Cortex of kidney (tissue), 1 donor: ENCODE measurements at places on chromosomes 11 and 22.

DNA sequence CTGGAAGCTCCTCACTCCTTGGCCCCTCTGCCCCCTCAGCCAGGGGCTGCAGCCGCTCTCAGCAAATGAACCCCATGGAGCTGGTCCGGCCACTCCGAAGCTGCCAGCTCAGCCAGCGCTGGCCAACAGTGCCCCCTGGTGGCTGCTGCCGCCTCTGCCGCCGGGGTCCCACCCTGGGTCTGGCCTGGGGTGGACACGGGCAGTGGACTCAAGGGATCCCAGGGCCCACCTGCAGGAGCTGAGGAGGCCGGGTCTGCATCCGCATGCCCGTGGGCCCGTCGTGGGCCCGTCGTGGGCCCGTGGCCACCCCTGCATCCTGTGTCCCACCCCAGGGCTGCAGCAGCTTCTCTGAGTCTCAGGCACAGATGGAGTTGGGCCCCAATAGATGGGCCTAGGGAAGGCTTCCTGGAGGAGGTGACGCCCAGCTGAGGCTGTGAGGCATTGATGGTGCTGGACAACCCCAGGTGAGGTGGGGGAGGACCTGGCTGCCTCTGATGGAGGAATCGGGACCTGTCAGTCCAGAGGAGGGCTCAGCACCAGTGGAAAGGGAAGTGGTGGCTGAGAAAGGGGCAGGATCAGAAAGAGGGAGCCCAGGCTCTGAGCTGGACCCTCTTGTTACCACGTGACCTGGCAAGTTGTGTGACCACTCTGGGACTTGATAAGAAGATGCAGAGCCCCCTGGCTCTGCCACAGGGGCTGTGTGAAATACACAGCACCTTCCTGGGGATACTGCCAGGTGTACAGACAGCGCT lies 522.3 kb downstream of the BRD1 start:
- DNase-seq: no peak

DNA sequence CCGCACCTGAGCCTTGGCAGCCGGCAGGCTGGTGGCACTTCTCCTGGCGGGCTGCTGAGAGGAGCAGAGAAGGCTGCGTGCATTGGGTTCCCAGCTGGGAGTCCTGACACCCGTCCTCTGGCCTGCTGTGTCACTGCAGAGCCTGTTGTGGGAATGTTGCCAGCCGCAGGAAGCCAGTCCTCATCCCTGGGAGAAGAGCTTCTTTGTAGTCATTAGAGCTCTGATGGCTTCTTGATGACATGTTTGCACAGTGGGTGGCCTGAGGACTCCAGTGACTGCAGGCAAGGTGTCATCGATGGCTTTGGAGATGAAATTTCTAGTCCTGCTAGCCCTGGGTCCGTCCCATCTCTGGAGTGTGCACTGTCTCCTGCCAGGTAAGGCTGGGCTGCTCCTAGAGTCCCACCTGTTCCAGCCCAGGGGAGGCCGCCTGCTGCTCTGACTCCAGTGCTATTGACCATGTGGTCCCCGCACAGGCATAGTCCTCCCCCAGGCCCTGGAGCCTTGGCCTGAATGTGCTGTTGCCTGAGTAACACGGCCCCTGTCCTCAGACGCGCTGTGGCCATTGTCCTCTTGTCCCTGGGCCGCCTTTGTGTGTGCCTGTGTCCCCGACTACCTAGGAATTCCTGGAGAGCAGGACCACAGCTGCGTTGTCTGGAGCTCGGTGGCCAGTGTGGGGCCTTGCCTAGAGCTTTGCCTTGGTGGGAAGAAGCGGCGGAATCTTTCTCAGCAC lies 129.2 kb downstream of the CACNA1I start:
- DNase-seq: no peak

DNA sequence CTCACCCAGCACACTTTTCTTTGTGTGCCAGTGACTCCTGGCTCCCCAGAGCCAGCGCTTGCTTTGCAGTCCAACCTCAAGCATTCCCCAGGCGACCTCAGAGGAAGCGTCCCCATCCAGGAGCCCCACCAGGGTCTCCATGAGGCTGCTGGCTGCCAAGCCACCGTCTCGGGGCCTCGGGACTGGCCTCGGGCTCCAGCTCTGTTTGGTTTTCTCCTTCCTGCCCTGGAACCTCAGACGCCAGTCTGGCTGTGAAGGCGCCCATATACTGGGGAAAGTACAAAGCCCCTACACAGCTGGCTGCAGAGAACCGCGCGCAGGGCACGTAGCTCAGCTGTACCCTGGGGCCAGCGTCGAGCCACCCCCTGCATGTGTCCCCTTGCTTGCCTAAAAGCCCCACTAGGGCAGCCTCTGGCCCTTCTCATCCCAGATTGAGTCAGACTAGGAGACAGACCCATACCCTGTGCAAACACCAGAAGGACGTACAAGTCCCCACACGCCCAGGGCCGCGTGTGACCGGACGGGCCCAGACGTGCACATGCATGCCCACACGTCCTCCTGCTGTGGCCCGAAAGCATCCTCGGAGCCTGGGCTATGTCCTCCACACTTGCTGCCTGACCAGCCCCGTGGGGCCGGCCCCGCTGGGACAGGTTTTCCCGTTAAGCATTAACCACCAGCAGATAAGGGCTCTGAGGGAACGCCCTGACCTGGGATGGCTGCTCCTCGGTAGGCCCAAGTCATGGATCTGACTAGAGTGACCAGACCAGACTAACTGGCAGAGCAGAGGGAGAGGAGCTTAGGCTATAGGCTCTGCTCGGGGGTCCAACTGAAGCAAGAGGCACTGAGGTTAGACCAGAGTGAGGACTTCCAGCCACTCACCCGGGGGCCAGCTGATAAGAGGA lies 4.2 kb upstream of the SYT8 start:
- no peak for DNase-seq

DNA sequence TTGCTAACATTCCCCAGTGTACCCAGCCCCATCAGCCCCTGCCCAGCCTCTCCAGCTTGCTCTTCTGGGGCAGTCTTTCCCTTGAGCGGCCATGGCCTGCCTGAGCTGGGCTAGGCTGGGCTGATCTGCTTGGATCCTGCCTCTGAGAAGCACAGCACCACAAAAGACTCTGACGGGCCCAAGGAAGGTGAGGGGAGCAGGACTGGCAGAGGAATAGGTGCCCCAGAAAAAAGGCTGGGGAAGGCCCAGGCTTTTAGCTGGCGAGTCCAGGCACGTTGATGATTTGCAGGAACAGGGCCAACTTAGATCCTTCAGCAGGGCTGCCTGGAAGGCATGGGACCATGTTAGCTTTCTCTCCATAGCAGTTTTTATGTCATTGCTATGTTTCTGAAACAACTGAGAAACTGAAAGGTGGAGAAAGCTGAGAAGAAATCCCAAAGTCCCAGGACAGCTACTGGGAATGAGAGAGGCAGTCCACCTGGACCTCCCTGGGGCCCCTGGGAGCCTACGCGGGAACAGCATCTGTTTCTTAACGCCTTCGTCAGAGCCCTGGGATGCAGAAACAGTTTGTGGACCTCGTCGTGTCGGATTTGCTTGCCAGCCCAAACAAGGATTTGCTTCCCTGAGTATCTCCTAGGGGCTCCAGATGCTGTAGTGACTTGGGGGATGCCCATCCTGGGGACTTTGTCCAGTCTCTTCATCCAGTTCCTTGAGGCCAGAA lies 24.4 kb upstream of the FXYD6 start:
- DNase-seq: no peak

GRCh38 chr11:20909995-20910726 lies 240.8 kb downstream of the NELL1 start:
- no peak for DNase-seq

DNA sequence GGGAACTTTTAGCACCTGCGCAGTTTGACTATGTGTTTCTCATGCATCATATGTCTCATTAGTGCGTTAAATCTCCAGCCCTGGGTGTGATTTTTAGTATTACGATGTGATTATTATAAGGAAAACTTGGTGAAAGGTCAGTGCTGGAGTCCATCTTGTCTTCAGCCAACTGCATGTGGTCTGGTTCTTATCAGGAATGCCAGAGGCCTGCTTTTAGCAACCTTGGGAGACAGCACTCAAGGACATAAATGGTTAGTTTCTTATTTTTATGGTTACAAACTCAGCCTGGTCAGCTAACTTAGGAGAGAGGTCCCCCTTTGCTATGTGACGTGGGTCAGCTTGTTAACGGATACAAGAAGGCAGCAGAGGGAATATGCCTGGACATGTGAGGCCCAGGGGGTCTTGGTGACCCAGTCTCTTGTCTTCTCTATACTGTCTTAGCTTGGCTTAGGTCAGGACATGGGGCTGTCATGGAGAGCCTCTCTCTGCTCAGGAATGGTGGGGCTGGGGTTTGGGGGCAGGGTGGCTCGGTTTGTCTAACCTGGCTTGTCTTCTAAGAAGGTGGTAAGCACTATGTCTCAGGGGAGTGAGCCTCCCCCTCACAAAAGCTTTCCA lies 21.5 kb downstream of the KCTD21 start:
- DNase-seq: no peak

DNA sequence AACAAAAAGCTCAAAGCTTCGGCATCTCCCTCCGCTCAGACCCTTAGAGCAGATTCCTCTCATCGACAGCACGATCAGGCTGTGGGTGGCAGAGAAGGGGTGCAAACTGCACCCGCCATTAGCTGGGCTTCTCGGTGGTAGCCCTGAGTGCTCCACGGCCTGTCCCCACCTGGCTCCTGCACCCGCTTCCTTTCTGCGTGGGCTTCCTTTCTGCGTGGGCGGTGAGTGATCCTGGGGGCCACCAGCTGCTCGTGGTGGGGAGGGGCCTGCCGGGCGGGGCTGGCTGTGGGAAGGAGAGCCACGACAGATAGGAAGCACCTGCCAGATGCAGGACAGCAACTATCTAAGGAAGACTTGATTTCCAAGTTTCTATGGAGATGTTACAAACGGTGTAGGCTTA lies 55.0 kb downstream of the BRD1 start:
- DNase-seq: no peak

- DNase-seq: no peak
Measured at GRCh38 chr22:25670070-25670461, 71.9 kb upstream of the MYO18B start.

DNA sequence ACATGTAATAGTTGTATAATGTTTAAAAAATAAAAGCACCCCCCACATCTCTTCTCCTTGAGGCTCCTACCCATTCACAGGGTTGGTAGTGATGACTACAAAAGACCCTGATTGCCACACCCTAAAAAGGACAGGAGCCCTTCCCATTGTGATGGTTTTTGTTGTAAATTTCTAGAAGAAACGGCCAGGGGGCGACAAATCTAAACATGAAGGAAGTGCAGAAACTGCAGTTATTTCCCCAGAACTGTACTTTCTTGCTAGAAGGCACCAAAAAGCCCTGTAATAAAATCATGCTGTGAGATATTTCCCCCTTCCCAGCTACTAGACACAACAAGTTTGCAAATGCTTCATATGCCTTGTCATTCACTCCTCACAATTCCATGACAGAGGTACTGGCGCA lies 10.8 kb downstream of the PRR5L start:
- no peak for DNase-seq

DNA sequence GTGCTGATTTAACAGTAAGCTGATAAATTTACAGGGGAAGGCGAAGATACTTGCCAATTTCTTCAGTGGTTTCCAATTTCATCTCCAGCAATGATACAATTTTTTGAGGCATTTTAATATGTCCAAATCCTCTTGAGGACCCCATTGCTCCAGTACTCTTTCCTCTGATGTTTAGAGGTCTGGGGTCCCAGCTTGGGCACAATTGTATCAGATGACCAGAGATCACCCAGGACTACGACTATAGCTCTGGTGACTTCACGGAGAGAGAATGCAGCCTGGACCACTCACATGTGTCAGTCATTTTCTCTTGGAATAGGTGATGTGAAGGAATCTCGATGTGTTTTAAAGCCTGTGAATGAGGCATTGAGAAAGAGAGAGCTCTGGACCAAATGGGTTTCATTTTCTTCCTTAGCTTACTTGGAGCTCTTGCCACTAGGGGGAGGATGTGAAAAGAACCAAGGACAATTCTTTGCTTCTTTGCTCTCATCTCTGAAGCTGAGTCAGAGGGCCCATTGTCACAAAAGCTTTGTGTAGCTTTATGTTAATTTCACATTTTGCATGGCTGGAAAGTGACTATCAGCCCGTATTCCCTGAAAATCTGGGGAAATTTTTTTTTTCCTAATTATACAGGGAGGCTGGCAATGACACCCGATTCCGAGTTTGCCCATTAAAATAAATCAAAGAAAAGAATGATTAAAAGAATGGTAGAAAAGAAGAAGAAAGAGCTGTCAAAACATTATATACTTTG lies 6.7 kb upstream of the CCDC90B start:
- DNase-seq: no peak

DNA sequence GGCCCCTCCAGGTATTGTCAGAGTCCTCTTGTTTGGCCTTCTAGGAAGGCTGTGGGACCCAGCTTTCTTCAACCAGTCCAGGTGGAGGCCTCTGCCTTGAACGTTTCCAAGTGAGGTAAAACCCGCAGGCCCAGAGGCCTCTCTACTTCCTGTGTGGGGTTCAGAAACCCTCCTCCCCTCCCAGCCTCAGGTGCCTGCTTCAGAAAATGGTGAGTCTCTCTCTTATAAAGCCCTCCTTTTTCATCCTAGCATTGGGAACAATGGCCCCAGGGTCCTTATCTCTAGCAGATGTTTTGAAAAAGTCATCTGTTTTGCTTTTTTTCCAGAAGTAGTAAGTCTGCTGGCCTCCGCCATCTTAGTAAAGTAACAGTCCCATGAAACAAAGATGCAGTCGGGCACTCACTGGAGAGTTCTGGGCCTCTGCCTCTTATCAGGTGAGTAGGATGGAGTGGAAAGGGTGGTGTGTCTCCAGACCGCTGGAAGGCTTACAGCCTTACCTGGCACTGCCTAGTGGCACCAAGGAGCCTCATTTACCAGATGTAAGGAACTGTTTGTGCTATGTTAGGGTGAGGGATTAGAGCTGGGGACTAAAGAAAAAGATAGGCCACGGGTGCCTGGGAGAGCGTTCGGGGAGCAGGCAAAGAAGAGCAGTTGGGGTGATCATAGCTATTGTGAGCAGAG lies at the start of gene CD3E:
CD3E (plus strand) TSS at position 163 of the 681 bp plus-strand sequence; CDS start at position 386, 223 bp downstream.
- DNase-seq: no peak

GRCh38 chr22:41382098-41382578 lies 396 bp downstream of the TEF start:
- no peak for DNase-seq

DNA sequence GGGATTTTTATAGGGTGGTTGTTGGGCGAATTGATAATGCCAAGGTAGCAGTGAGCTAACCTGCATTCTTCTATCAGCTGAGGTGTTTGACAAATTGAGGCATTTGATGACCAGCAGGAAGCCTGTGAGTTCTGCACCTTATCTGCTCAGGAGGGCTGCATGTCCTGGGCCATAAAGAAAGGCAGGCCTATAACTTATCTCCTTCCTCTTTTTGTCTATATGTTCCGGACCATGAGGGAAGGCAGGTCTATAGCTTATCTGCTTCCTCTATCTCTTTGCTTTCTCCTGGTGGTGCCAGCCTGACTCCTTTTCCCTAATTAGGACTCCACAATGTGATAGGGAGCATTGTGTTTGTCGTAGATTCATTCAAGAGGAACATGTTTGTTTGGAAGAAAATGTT lies 8.6 kb upstream of the JAM3 start:
- DNase-seq: no peak

- no peak for DNase-seq
Measured at GRCh38 chr22:46547883-46548244, 10.4 kb upstream of the CELSR1 start.

DNA sequence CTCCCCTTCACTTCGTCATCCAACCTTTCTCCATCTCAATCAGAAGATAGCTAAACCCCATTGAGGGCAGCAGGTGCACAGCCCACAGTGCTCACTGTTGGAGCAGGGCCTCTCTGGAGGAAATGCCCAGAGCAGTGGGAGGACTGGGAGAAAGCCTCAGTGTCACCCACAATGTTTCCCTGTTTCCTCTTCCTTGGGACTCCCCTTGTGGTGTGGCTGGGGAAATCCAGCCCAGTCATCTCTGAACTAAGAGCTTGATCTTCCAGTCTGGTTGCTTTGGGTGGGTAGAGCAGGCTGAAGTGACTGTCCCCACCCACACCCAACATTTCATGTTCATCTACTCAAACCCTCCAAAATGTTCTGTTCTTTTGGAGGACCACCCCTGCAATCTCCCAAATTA lies 29.8 kb upstream of the EED start:
- DNase-seq: no peak
